ENCODE measurements at places on chromosomes 1 and 21.

DNA sequence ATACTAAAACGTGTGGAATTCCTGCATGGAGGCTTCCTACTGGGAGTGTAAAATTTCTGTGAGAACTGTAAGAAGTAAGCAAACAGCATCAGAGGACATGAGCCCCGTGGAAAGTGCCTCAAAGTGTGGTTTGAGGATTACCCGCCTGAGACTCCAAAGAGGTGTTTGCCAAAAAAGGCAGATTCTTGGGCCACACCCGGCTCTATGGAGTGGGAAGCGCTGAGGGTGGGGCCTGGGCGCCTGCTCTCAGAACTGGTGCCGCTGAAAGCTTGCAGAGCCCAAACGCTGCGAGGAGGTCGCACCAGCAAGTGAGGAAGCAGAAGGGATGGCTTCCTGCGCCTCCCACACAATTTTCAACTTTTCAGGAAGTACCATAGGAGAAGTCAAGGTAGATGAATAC, 43.0 kb upstream of the PSEN2 start:
- DNase-seq: no peak

DNA sequence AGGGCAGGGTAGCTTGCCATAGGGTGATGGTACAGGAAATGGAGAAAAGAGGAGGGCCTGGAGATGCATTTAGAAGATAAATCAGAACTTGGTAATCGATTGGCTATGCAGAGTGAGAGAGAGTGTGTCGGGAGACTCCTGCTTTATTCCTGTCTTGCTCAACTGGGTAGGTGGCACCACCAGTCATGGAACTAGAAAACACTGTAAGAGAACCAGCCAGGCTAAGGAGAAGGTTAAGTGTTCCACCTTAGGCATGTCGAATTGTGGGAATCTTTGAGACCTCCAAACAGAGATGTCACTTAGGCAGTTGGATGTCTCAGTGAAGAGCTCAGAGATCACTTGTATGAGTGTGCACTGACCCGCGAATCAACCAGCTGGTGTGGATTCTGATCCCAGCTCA, 28.7 kb upstream of the RD3 start:
- DNase-seq: no peak

- DNase-seq: peak; percentile 79
Measured at GRCh38 chr1:83860490-83861221, 138.3 kb downstream of the TTLL7 start.

DNA sequence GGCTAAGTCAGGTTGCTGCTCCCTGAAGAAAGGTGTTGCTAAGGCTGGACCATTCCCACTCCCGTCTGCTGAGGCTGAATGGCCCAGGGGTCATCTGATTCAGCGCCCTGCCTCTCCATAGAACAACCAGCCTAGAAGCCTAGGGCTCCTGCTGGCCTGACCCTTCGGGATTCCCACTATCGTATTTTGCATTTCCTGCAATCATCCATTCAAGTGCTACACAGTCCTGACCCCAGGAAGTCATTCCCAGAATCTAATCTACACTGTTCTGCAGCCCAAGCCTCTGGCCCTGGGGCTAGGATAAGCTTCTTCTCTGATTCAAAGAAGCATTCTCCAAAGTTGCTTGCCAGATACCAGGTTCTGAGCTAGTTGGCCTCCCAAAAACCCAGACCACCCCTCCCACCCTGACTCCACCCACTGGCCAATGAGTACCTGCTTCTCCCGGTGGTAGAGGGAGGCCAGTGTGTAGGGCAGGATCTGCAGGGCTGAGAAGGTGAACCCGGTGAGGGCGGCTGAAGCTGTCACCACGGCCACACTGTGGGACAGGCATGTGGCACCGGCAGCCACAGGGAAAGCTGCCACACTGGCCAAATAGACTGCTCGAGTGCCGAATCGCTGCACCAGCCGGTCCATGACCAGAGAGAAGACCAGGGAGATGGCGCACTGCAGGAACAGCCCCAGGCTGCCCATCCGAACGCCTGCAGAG, 18.7 kb downstream of the SLC45A3 start:
- DNase-seq: no peak

DNA sequence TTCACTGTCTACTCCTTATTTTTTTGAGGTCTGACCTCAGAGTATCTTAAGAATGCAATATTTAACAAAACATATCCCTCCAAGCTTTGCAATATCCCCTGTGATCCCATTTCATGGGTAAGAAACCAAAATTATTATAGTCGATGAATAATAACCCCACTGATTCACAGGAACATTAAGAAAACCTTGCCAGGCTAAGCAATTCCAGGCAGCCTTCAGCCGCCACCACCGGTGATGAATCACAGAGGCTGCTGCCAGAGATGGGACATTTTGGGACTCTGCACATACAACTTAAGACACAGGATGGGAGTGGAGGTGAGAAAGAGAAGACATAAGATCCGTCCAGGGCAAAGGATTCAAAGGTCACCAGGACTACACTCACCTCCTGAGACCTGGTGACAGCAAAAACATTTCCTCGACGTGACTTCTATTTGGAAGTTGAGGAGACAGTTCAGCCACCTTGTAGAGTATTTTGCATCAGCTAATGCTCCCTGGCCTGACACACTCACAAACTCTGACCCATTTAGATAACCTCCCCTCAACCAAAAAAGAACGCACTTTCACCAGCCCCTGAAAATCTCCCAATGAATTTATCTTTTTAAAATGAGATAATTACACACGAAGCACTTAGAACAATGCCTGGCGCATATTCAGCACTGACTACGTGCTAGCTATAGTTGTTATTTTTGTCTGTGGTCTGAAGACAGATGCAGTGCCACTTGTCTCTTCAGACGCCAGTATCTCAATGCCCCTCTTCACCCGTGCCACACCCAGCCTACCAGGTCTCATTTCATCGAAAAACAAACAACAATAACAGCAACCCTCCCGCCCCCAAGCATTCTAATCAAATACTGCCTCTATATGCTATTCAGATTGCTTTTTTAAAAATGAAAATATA, 17.8 kb upstream of the OVAAL start:
- DNase-seq: no peak

DNA sequence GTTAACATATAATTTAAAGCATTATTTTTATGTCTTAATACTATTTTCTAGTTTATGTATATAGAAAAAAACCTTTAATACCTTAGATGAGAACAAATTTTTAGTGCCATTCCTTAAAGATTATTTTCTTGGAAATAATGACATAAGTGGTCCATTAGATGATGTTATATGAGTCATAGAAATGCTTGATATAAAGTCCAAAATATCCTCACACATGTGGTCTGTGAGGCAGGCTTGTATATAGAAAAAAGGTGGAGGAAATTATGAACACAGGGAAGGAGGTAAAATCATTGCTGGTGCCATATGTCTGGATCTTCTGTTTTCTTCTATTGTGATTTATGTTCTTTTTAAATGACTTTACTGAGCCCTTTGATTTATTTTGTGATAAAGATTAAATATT, 79.3 kb downstream of the MAP3K7CL start:
- DNase-seq: no peak

DNA sequence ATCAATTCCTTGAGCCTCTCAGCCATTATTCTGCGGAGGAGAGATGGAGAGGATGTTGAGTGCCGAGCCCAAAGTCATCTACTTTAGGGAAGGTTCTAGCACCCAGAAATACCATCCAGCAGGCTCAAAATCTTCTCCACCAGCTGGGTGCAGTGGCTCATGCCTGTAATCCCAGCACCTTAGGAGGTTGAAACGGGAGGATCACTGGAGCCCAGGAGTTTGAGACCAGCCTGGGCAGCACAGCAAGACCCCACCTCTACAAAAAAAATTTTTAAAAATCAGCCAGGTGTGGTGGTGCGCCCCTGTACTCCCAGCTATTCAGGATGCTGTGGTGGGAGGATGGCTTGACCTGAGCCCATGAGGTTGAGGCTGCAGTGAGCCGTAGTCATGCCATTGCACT, 39.5 kb upstream of the CAPZB start:
- DNase-seq: no peak

GRCh38 chr1:53138991-53139884, 3.2 kb downstream of the SLC1A7 start:
- DNase-seq: no peak

- no peak for DNase-seq
Measured at GRCh38 chr1:225610539-225610938, 42.4 kb downstream of the ENAH start.

DNA sequence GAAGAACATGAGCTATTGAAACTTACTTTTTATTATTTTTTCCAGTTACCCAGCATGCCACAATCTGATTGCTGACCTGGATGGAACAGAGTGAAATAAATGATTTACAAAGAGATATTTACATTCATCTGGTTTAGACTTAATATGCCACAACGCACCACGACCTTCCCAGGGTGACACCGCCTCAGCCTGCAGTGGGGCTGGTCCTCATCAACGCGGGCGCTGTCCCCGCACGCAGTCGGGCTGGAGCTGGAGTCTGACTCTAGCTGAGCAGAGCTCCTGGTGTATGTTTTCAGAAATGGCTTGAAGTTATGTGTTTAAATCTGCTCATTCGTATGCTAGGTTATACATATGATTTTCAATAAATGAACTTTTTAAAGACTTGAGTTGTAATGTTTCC, 243.9 kb downstream of the SDCCAG8 start:
- DNase-seq: no peak

GRCh38 chr1:7113822-7114221, 328.6 kb downstream of the CAMTA1 start:
- no peak for DNase-seq

DNA sequence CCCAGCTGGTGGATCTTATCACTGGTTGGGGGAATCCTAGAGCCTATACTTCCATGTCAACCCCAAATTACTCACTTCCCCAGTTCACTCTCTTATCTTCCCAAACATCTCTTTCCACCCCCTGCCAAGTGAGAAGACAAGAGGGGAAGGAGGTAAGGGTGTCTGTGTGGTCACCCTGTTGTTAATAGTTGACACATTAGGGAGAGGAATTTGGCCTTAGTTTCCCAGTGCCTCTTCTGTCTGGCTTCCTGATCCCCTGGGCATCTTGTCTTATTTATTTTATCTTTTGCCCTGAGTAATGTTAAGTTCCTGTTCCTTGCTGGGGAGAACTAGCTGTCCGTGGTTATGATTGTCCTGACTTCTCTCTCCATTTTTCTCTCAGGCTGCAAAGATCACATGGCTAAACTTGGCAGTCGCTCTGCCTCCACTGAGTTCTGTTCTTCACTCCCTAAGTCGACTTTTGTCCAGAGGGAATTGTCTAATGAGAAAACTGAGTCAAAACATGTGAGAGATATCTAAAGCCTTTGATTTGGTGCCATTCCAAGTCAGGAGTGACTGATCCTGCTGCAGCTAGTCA, 157.1 kb upstream of the SYT6 start:
- no peak for DNase-seq

DNA sequence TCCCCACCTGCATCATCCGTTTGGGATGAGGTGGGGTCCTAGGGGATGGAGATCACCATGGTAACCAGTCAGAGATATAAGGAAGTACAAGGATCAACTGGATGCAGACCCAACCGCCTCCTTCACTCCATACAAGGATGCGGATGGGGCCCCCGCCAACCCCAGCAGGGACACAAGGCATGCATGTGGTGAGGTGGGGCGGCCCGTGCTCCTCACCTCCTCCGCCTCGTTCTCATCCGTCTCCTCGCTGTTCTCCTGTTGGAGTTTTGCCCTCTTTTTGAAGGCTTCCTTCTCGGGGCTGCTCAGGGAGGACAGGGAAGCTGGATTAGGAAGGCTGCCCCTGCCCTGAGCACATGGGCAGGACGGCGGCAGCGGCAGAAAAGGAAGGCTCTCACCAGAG, 23.8 kb downstream of the KIF21B start:
- no peak for DNase-seq

GRCh38 chr1:196669051-196669450, 17.2 kb downstream of the CFH start:
- DNase-seq: no peak

GRCh38 chr1:18948913-18949685, 7.4 kb downstream of the IFFO2 start:
- peak; percentile 87 for DNase-seq

DNA sequence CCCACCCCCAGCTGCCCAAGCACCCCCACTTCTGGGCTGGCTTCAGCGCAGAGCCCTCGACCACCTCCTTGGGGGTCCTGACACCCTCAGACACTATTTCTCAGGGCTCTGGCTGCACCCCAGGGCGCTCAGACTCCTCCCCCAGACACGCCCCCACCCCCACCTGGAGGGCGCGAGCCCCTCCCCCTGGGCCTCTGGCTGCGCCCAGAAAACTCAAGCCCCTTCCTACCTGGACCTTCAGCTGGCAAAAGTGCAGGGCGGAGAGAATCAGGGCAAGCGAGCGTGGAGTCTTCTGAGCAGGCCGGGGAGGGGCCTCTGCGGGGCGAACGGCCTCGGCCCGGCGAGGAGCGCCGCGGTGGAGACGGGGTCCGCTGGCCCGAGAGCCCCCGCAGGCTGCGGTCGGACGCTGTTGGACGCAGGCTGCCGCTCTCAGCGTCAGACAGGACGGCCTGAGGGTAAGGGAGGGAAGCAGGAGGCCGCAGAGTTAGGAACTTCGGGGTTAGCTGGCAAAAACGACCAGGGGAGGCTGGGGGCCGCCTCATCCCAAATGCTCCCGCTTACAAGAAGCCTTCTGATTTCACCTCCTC, 17.4 kb upstream of the NBPF1 start:
- DNase-seq: no peak

DNA sequence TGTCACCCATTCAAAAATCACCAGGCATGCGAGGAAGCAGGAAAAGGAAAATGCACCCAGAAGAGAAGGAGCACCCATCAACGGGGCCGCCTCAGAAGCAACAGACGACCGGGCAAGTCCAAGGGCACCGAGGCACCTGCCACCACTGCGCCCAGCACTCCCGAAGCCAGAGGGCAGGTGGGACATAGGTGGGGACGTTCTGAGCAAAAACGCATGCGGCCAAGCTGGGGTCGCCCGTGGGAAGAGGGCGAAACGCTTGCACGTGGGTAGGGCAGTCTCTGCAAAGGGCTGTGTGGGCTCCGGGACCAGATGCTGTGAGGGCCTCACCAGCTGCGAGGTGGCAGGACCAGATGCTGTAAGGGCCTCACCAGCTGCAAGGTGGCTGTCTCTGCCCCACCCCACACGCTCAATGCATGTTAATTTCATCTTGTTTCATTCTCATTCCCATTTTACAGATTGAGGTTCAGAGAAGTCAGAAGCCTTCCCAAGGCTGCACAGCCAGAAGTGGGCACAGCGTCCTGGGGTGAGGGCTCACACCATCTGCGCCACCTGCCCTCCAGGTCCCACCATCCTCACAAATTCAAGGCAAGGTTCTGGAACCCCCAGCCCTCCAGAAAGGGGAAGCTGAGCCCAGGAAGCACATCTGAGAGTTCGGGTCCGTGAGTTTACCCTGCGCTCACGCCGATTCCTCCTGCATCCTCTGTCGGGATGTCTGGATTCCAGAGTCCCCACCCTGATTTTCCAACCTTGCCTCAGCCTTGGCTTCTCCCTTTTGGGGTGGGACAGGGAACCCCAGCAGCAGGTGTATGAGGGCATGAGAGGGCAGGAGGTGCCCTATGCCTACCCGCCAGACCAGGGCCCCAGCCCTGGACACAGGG, 8.2 kb upstream of the SAMD11 start:
- no peak for DNase-seq

GRCh38 chr1:59528900-59529299, 232.0 kb downstream of the FGGY start:
- DNase-seq: no peak

DNA sequence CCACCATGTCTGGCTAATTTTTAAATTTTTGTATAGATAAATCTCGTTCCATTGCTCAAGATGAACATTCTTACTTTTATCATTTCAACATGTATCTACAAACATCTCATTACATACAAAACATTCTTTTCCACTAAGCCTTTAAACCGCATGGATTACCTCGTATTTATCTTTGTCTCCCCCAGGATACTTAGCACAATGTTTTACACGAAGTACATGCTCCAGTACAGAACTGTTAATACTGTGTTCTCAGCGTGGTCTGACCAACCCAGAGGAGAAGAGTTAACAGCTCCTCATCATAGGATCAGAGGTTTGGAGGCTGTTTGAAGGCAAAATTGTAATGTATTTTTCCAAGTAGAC, 7.4 kb downstream of the PIK3C2B start:
- no peak for DNase-seq

Measured in C1 segment of cervical spinal cord (tissue), 14 donors.